Fibroblast of skin of scalp (primary cell): ENCODE measurements at places on chromosomes 6 and 20.
A peak's percentile ranks its signal among the peaks of the same experiment; 100 is the strongest.

- no peak for DNase-seq
Observed at GRCh38 chr20:43124241-43124640, 65.5 kb downstream of the PTPRT start.

DNA sequence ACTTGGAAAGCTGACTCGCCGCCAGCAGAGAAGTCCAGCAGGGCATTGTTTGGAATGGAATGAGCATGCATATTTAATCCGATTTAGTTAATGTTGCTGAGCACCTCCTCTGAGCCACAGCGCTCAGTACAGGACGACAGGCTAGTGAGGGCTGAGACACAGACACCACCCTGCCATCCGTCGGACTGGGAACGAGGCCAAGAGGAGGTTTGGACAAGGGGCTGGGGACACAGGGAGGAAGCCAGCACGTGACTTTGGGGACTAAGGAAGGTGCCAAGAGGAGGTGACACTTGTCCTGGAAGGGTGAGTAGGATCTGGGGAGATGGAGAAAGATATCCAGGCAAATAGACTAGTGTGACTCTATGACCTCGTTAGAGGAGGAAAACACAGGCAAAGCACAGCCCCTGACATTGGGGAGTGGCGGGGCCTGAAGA is 152.5 kb upstream of the ECI2 start:
- DNase-seq: no peak

DNA sequence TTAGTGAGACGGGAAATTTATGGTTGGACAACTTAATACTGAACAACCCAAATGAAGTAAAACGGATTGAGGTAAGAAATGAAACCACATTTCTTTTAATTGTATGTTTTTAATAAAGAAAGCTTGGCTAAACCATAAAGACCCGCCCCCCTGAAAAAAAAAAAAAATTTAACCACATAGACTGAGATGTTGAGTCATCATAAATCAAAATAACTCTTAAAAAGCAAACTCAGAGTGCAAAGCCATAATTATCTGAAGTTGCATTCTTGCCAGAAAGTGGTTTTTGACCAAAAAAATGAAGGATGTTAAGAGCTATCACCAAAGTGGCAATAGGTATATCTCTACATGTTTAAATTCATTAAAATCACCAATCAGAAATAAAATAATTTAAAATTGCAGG is 101.8 kb upstream of the COL21A1 start:
- peak; percentile 86 for DNase-seq

DNA sequence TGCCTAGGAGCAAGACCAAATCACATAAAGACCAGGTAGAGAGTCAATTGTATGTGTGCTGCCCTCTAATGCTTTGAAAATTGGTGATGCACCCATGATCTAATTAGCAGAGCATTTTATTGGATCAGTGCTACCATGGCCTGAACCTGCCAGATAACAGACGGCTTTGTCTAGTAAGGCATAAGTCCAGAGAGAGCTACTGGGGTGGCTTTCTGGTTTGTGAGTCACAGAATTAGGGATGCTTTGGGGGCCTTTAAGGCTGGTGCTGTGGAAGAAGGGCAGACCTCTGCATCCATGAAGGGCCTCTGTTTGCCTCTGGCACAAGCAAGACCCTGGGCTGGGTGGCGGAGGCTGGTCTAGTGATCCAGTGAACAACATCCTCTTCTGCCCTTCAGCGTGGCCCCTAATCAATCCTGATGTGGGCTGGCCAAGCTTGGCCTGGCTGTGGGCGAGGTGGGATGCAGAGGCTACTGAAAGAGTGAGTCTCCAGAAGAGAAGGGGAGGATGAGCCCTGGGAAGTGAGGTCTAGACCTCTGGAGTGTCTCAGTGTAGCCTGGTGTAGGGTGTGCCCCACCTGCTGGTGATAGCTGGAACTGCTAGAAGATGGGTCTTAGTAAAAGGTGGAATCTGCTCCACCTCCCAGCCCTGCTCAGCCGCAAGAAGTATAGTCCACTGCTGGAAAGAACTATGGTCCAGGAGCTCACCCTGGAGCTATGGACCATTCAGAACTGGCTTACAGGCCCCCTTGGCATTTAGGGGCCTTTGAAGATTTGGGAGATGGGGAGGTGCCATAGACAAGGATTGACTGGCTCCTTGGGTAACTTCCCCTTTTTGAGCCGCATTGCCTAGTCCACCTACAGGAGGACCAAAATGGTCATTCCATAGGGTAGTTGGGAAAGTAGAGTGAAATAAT is 36.7 kb upstream of the AAR2 start:
- peak; percentile 71 for DNase-seq

DNA sequence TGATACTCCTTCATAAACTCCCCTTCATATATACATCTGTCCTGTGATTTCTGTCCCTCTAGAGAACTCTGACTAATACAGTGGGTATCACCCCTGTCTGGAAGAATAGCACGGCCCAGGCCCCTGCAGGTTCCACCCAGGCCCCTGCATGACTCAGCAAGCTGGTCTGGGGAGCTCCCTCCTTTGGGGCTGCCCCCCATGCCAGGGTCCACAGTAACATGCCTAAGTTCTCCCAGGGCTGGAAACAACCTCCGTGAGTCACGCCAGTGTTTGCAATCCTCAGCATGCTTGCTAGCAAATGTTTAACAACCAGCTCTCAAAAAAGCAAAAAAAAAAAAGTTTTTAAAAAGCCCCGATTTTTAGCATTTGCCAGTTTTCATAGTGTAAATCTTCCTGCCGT is 134.3 kb upstream of the CDH4 start:
- DNase-seq: peak; percentile 73

- peak; percentile 61 for DNase-seq
Observed at GRCh38 chr6:161498359-161498758, 224.5 kb upstream of the AGPAT4 start.

DNA sequence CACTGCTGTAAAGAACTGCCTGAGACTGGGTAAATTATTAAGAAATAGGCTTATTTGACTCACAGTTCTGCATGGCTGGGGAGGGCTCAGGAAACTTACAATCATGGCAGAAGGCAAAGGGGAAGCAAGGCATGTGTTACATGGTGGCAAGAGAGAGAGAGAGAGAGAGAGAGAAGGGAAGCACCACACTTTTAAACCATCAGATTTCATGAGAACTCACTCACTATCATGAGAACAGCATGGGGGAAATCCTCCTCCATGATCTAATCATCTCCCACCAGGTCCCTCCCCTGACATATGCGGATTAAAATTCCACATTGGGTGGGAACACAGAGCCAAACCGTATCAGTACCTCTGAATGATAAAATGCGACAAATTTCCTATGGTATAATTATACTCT is 203.9 kb upstream of the MARCKS start:
- DNase-seq: no peak
